NB4 (cell line): ENCODE measurements at places on chromosomes 16 and 17.

GRCh38 chr16:27452569-27453493, 50.9 kb downstream of the IL21R start:
- DNase-seq = no peak

DNA sequence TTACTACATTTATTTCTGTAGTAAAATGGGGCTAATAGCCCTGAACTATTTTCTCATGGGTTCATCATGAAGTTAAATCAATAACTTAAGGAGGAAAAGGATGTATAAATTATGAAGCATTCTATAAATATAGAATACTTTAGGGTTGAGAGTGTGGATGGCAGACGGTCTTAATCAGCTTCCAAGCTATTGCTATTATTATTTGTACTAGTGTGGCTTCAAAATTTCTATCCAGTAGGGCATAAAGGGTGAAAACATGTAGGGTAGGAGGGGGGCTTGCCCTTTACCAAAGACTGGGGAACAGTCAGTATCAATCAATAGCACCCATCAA, 26.4 kb upstream of the DHX8 start:
- no peak for DNase-seq

DNA sequence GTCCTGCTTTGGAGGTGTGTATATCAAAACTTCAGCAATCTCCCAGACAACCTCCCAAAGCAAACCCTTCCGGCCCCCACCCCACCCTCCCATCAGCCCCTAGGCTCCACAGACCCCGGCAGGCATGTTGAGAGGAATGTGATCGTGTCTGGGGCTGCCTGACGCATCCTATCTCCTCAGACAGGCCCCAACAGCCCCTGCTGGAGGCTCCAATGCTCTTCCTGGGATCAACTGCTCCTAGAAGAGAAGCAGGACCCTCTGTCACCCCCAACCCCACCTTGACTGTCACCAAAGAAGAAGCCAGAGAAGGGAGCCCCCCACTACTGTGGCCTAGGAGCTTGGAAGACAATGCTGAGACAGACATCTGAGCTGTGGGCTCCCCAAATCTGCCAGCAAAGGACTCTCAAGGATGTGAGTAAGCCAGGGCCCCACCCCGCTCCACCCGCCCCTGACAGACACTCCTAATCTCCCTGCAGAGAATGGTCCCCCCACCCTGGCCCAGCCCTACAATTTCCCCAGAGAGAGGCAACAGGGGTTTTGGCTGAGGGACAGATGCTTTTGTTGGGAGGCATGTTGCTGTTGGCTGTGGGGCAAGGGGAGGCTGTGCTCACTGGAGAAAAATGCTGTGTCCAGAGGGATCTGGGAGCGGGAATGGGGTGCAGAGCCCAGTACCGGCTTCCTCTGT, 1.6 kb upstream of the KRT14 start:
- DNase-seq = no peak

GRCh38 chr17:69525920-69526841, 111.7 kb downstream of the MAP2K6 start:
- DNase-seq = peak; percentile 57

- no peak for DNase-seq
These were observed 83.7 kb upstream of the CRHR1 start for GRCh38 chr17:45700171-45701090.

DNA sequence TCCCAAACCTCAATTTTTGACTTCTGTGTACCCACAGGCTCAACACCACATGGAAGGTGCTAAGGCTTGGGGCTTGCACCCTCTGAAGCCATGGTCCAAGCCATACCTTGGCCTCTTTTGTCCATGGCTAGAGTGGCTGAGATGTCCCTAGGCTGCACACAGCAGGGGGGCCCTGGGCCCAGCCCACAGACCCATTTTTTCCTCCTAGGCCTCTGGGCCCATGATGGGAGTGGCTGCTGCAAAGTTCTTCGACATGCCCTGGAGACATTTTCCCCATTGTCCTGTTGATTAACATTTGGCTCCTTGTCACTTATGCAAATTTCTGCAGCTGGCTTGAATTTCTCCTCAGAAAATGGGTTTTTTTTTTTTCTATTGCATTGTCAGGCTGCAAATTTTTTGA, 47.0 kb downstream of the TBC1D26 start:
- no peak for DNase-seq

- no peak for DNase-seq
These were observed 5.9 kb downstream of the STRADA start for GRCh38 chr17:63735691-63736090.

GRCh38 chr17:9971991-9972390, 66.9 kb upstream of the RCVRN start:
- DNase-seq = no peak

DNA sequence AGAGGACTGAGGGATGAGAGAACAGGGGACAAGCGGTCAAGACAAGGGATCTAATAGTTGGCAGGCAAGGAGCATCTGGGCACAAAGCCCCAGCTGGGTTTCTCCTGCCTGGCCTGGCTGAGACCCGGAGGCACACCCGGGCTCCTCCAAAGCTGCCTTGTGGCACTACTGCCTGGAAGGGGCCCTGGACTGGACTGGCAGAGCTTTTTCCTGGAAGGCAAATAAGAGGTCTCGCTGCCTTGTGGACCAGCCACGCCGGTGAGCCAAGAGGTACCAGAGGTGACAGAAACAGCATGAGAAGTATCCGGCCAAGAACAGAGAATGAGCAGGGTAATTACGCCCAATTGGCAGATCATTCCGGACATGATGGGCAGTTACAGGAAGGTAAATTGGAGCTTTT, 64.6 kb downstream of the GTF3C1 start:
- DNase-seq = no peak

- DNase-seq = peak; percentile 64
These were observed 125.4 kb upstream of the CHMP6 start for GRCh38 chr17:80866050-80866793.

GRCh38 chr17:44345454-44346026, 438 bp downstream of the GRN start:
- peak; percentile 78 for DNase-seq

DNA sequence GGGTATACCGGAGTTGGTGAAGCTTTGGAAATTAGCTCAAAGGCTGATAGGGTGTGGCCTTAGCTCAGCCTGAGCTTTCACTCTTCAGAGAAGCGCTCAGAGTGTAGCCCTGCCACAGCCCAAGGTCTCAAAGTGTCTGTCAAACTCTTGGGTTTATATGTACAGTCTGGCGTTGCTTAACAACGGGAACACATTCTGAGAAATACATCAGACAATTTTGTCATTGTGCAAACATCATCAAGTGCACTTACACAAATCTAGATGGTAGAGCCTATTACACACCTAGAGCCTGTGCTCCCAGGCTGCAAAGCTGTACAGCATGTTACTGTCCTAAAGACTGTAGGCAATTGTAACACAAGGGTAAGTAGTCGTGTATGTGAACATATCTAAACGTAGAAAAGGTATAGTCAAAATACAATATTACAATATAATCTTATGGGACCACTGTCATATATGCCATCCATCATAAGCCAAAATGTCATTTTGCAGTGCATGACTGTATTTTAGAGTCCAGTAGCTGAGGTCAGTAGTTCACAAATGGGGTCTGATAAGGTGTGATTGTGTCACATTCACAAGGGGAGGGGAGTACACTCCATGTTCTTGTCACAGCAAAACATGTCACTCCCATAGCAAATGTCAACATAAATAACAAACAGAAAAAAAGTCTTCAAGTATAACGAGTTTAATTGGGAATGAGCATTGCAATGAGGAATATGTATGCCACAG, 20.6 kb downstream of the CHAD start:
- no peak for DNase-seq

- DNase-seq = no peak
These were observed 60.0 kb upstream of the BCAR1 start for GRCh38 chr16:75311383-75311938.

DNA sequence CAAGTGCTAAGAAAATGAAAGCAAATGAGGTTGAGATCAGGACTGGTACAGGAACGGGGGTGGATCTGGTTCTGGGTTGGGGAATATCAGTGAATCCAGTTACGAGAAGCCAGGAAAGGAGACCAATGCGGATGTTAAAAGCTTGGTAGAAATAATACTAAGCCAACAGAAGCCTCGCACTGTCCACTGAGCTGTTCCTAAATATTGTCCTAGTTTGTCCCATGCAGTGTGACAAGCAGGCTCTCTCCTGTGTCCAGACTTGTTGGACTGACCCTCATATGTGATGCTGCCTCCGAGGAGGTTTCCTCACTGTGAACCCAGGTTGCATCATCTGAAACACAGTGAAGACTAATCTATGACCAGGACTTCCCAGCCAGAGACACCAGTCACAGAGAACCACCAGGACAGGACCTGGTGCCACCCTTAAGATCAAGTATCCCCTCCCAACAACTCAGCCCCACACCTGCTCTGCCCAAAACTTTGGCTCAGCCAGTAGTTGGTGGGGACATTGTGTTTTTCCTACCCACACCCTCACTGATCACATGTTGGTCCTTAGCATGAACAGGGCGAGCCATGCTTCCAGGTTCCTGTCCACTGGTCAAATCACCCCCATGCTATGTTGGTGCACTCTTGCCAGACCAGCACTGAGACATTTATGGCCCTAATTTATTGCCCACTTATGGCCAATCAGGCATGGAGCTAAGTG, 32.7 kb upstream of the SCNN1B start:
- DNase-seq = peak; percentile 19

DNA sequence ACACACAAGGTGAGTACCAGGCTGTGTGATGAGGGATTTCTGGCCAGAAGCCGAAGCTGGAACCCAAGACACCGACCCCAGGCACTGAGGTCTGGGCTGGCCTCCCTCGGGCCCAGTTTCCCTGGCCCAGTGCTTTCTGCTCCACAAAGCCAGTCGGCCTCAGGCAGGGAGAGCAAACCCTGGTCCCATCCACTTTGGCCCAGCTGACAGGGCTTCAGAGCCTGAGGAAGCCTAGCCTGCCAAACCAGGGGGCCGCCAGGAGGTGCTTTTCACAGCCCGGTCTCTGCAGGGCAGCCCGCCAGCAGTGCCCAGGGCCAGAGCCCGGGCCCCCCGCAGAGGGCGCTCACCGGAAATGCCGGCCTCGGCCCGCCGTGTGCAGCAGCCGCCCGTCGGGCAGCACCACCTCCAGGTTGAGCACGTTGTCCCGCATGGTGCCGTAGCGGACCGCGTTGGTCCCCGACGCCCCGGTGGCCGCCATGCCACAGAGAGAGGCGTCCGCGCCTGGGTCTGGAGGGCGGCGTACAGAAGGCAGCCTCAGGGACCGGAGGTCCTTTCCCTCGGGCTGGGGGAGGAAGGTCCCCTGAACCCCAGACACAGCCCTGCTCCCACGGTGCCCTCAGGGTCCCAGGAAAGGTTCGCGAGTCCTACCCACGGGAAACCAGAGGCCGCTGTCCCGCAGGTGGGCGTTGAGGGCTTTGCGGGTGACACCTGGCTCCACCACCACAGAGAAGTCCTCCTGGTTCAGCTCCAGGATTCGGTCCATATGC, 2.2 kb downstream of the LDHD start:
- DNase-seq = no peak

DNA sequence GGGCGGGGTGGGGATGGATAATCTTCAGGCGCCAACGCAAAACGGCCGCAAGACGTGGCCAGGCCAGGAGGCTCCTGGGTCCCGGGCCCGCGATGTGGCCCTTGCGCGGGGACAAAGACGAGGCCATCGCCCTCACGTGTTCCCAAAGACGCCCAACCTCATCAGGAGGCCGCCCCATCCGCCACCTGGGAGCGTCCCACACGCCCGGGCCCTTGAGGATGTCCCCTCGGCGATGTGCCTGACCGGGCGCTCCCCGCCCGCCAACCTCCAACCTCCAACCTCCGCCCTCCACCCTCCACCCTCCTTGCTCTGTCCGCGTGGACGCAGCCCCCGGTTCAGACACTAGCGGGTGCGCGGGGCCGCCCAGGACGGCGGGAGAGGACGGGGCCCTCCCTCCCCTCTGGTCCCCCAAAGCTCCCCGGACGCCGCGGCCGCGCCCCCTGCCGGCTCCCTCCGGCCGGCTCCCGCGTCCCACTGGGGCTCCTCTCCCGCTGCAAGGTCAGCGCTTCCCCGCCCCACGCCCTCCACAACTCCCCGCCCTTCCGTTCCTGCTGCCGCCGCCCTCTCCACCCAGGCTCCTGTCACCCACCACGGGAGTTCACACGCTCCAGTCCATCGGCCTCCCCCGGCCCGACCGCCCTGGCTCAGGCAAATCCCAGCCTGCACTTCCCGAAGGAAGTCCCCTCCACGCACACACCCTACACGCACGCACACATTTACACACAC, 250.8 kb upstream of the RPL38 start:
- peak; percentile 83 for DNase-seq

- no peak for DNase-seq
These were observed 129.5 kb downstream of the DYNLRB2 start for GRCh38 chr16:80670170-80670865.

DNA sequence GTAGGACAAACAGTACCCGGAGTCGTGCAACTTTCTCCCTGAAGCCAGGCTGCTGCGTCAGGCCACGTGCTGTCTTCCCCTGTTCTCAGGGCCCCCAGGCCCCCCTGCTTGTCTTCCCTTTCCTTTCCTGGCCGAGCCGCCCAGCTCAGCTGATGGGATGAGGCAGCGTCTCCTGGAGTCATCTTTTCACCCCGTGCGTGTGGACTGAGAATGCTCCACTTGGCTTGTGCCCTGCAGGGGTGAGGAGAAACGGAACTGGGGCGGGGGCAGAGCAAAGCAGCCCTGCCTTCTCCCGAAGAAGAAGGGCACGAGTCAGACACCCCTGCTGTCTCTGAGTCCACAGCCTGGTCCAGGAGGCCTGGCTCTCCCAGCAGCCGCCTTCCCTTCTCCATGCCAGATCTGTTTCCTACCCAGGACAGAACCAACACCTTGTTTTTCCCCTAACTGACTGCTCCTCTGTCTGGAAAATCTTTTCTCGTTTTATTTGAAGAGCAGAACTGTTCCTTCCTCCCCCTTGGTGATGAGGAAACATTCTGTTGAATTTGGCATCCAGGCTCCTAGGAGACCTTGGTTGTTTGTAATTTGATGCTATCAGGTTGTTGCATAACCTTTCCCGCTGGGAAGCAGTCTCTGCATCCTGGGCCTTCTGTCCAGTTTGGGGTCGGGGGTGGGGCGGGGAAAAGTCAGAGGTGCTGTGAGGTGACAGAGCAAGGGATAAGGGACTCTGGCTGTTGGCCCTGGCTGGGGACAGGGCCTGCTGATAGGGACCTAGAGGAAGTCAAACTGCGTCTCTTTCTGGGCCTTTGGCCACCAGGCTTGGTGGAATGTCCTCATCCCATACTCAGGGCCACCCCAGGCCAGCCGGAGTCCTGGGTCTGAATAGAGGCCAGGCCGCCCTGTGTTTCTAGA, 78.8 kb downstream of the WIPI1 start:
- no peak for DNase-seq
